ENCODE measurements at places on chromosomes 2 and 18.

DNA sequence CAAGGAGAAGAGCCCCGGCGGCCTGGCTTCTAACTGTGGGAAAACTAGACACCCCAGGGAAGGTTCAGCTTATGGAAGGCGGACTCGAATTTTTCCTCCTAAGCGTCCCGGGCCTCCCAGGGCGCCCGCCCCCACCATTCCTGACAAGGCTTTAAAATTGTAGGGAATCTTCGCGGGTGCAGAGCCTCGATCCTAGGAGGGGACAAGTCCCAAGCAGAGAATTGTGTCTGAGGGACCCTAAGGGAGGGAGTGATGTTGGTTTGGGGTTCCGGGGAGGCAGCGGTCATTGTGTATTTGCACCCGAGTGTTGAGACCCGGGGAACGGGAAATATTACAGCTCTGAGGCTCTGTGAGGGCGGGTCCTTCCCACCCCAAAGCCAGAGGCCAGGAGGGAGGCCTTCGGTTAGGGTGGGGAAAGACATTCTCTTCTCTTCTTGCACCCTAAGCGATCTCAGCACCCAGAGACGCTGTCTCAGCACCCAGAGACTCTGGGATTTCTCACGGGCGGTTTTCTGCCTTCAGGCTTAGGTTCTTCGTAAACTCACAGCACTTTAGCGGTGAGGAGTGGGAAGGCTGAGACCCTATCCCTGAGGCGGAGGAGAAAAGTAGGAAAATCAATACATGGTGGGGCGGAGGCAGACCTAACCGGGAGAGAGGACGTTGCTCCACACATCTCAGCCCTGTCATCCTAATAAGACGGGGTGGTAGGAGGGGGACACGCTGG, 7.6 kb downstream of the OSR1 start:
- no peak for DNase-seq

DNA sequence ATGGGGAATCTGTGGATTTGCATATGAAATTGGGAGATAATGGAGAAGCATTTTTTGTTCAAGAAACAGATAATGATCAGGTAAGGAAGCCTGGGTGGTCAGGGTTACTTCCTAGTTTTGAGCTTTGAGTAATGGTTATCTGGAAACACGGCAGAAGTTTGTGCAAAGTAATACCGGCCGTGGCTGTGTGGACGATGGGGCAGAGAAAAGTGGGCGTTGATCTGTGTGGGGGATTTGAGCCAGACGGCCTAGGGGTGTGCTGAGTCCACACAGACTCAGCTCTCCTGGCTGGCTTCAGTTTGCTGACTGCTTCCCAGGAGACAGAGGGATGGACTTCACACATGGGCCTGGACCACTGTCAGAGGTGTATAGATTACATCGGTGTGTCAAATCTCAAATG, 21.3 kb downstream of the LPIN1 start:
- no peak for DNase-seq

DNA sequence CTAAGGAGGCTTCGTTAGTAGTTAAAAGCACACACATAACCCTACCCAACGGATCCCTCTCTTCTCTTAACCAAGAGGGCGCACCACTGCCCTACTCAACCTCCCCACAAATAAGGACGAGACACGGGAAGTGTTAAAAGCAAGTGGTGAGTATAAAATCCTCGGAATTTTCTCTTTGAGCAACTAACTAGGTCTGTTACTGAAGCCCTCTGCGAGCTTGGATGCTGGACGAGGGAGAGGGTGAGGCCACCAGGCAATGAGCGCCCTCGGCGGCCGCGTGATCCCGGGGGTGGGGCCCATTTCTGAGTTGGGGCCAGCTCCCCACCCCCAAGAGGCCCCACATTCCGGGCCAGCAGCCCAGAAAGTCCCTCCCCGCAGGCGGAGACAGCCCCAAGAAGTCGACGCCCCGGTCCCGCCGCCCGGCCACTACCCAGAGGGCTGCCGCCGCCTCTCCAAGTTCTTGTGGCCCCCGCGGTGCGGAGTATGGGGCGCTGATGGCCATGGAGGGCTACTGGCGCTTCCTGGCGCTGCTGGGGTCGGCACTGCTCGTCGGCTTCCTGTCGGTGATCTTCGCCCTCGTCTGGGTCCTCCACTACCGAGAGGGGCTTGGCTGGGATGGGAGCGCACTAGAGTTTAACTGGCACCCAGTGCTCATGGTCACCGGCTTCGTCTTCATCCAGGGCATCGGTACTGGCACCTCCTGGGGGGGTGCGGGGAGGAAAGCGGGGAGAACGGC, at the start of gene CYBRD1:
TSS of gene CYBRD1 (plus strand) at position 423 of the 736 bp plus-strand sequence. CDS start at position 495, 72 bp downstream.
- DNase-seq: no peak

DNA sequence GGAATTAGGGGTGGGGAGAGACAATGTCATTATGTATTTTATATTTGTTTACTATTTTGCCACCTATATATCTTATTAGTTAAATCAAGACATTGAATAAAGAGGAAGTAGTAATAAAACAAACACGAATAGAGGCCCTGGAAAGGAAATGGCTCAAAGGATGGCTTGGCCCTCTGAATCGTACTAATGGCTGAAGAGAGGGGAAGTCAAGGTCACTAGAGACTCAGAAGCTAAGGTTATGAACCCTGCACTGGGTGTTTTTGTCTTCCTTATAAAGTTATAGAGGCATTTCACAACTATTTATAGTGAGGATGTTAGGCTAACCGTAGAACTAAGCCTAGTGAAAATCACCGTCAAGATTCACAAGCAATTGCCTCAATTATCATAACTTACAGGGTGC, 685.9 kb downstream of the ARHGAP15 start:
- no peak for DNase-seq

Measured in CD4-positive, alpha-beta T cell treated with Interleukin-2 at 100 ng/mL for 4 hours (primary cell).